H7 (cell line): ENCODE measurements at places on chromosomes 5 and 9.

DNA sequence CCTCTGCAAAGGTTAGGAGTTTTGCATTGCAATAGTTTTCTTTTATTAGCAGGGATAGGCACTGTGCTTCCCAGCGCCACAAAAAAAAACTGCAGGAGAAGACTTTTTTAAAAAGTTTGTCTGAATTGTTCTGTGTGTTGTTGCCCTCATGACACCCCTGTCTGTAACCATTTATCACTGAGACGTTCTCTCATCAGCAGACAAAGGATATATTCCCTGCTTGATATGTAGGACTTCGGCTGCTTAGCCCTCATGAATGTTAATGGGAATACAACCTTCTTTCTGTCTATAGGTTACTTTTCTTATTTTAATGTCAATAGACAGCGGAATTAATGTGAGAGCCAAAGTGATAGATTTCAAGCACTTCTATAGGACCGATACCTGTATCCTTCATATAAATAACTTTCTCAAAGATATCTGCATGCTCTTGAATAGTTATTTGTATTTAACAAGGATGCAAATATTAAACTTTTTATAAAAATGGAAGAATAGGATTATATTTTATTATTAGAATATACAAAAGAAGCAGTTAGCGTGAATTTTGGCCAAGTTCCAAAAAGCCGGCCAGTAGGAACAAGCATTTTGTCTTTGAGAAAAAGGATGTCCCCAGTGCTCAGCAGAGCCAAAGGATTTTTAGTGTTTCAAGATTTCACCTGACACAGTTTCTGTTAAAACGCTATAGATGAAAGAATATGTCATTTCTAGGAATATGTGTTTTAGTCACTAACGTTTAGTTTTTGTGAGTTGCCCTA lies 1.5 kb upstream of the LYSMD3 start:
- no peak for DNase-seq

DNA sequence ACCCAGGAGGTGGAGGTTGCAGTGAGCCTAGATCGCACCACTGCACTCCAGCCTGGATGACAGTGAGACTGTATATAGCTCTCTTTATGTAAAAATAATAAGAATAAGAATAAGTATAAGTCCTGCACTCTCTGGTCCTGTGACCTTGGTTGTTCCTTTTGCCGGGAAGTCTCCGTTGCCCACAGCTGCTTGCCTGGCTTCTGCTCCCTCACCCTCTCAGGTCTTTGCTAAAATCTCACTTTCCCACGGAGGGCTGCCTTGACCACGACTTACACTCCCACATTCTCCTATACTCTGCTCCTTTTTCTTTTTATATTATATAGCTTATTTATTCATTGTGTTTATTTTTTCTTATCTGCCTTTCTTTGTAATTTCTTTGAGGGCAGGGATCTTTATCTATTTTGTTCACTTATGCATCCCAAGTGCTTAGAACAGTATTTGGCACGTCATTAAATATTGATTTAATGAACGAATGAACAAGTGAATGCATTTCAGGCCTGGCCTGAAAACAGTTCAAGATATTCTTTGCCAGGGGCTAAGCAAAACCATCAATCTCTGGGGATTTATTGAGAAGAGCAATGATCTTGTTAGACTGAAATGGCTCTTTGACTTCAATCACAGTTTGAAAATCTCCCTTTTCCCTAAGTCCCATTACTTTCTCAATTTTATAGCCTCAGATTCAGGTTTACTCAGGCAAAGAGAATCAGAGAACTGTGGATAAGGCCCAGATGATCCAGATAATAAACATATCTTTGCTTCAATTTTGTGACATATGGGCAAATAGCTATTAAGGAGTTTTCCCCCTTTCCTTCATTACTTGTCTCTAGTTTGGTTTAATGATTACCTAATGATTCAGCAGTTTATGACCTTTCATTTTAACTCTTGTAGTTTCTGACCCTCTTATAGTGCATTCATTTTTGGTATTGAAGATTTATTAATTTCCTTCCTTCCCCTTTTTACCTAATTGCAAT lies 60.8 kb upstream of the TMC1 start:
- no peak for DNase-seq

- DNase-seq: no peak
These were observed 1640.2 kb upstream of the WWC1 start for GRCh38 chr5:166651234-166651633.

DNA sequence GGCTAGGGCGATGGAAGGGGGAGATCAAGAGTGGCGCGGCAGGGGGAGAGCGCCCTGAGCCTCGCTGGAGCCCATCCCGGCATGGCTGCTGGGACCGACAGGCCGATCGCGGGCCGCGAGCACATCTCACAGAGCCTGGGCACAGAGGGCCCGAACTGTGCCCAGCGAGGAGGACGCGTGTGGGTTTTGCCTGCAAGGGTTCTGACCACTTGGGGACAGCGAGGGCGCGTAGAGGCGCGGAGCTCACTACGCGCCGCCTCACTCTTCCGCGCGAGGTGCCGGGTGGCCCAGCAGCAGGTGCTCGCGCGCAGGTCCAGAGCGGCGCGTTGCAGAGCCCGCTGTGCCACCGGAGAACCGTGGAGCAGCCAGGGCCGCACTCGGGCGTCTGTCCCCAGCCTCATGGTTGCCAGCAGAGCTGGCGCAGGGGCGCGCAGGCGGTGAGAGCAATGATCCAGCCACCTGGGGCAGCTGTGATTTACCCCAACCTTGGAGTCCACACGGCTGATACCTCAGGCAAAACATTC lies 16.3 kb upstream of the PITX1 start:
- DNase-seq: peak; percentile 85

- peak; percentile 73 for DNase-seq
These were observed 21.3 kb downstream of the HK3 start for GRCh38 chr5:176877793-176878331.

DNA sequence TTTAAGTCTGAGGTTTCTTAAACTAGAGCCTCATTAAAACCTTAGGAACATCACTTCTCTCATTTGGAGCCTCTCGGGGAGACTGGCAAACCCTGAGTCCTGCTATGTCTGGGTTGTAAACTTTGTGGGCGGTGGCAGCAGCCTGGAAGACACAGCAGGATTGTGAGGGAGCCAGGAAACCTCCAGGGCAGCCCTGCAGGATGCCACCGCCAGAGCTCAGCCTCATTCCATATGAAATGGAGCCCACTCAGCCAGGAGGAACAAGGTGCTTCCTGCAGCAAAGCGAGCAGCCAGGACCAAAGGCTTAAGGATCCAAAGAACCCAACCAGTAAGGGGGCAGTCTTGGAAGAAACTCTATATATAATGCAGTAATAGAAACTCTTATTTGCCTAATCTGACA lies 37.9 kb upstream of the IDNK start:
- DNase-seq: peak; percentile 13

DNA sequence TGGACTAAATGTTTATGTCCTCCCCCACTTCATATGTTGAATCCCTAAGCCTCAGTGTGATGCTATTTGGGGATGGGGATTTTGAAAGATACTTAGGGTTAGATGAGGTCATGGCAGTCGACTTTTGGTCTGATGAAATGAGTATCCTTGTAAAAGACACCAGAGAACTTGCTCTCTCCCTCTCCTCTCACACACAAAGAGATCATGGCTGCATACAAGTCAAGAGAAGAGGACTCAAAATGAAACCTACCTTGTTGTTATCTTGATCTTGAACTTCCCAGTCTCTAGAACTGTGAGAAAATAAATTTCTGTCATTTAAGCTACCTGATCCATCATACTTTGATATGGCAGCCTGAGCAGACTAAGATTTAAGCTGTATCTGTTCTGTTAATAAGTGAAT lies 144.0 kb upstream of the HAPLN1 start:
- DNase-seq: no peak

DNA sequence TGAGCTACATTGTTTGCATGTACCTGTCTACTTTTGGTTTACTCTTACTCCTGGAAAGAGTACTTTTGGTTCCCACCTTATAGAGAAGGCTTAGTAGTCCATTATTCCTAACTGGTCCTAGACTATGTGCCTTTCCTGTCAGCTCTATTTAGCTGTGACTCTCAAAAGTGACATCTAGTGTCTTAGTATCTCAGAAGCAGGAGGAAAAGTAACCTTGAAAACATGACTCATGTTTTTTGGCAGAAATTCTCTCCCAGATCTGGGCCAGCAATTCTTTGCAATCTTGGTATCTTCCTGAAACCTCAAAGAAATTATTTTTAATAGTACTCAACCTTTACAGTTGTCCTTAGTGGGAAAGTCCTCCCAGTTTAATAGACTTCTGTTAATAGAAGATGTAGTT lies 691.7 kb upstream of the SEMA6A start:
- DNase-seq: no peak
